NCI-H446 (cell line): ENCODE measurements at places on chromosomes 5 and 9.

DNA sequence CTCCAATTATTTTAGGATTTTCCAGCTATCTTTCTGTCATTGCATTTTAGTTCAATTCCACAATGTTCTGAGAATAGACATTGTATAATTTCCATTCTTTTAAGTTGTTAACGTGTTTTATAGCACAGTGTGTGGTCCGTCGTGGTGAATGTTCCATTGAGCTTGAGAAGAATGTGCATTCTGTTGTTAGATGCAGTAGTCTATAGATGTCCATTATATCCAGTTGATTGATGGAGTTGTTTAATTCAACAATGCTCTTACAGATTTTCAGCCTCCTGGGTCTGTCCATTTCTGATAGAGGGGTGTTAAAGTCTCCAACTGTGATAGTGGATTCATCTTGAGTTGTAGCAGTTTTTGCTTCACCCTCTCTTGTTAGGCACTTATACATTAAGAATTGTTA lies 1587.7 kb upstream of the NUDT12 start:
- DNase-seq: no peak

DNA sequence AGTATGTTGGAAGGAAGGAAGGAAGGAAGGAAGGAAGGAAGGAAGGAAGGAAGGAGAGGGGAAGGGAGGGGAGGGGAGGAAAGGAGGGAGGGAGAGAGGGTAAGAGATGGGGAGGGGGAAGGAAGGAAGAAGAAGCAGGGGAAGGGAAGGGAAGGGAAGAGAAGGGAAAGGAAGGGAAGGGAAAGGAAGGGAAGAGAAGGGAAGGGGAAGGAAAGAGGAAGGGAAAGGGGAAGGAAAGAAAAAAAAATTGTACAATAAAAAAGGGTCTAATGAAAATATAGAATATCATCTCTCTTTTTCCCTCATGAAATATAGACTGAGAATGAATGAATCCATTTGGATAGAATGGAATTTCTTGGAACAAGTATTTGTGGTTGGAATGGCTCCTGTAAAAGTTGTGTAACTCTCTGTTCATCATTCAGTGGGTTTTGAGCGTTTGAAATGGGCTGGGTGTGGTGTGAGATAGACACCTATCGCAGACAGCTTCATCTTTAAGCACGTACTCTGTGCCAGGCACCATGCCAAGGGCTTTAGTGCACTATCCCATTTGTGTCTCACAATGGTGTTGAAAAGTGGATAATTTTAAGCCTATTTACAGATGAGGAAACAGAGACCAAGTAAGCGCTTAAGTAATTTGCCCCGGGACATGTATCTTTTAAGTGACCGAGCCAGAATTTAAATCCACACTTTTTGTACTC lies 11.6 kb upstream of the PAPPA start:
- no peak for DNase-seq

DNA sequence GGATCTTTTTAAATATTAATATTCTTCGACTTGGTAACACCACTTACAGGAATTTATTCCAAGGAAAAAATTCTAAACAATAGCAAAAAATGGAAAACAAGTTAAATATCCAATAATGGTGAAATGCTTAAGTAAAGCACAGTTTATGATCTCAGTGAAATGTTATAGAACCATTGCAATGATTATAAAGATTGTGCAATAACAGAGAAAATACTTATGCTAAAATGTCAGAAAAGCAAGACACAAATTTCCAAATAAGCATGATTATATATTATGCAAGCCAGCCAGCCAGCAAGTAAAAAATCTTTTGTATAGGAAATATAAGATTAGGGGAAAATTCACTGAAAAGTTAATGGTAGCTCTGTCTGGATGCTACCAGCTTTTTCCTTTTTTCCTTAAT lies 102.7 kb upstream of the EFNA5 start:
- no peak for DNase-seq

DNA sequence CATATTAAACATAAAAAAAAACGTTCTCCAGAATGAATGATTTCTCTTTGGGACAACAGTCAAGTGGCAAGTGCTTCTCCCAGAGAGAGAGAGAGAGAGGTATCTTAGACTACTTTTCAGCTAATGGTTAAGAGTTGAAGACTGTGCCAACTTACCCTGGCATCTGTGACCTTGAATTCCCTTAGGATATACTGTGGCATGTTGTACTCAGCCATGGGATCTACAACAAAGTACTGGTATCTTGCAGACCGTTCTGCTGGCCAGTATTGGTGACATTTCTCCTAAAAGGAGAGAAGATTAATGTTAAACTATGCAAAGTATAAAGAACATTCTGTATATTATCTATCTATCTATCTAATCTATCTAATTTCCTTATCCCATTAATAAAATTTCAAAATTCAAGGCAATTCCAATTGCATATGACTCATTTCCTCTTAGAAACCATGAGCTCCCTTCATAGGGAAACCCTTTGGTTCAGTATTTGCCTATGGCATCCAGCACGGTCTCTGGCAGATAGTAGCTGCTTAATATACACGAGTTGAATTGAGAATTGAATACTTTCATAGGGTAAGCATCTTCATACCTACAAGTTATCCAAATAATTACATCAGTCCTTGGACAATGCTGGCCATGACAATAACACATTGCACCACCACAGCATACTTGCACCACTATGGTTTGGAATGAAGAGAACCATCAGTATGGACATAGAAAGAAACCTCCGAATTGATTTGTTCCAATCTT lies 539.4 kb upstream of the DMAC1 start:
- DNase-seq: no peak

- no peak for DNase-seq
Observed at GRCh38 chr9:94760010-94760409, 33.5 kb downstream of the AOPEP start.

GRCh38 chr9:133780962-133781827 lies 43.0 kb upstream of the SARDH start:
- no peak for DNase-seq

GRCh38 chr9:88991066-88992034 lies at the start of gene S1PR3:
Gene S1PR3 (plus strand): TSS chr9:88991468. CDS start chr9:89001201, 9,733 bp downstream.
- DNase-seq: no peak

DNA sequence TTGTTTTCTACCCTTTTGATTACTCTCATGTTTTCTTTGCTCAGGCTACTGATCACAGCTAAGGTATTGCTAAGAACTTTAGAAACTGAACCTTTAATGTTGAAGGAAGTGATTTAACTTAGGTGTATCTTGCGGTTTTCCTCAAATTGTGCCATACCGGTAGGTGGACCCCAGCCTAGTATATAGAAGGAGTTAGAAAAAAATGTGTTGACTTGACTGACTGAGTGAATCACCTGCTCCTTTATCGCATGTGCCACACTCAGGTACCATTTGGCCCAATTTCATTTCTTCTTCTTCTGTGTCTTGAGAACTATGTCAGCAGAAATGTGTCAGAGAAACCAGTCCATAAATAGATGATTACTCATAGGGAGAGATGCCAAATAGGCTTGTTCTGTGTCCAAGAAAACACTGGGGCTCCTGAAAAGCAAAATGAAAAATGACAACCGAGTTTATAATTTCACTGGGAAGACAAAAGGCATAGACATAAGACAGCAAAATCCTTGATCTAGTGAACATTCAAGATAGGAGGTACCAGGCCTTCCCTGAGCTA lies 19.4 kb downstream of the PLPPR1 start:
- peak; percentile 83 for DNase-seq

DNA sequence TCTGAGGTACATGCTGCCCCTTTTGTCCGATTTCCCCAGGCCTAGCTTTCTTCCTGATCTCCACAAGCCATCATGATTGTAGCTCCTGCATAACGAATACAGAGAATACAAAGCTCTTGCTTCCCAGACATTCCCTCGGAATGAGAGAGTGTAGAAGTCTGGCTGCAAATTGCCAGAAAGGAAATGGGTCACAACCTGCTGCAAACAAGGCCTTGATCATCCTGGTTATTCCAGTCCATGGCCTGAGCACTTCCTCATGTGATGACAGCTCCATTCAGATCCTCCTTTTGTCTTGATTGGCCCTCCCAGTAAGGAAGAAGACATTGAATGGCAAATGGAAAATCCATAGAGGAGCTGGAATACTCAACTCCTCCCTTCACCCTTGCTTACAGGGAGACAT lies 136.0 kb upstream of the ADRA1B start:
- DNase-seq: no peak

- DNase-seq: no peak
Observed at GRCh38 chr9:105341434-105342146, 97.1 kb downstream of the SLC44A1 start.

GRCh38 chr9:135056541-135056940 lies 30.9 kb upstream of the OLFM1 start:
- no peak for DNase-seq

DNA sequence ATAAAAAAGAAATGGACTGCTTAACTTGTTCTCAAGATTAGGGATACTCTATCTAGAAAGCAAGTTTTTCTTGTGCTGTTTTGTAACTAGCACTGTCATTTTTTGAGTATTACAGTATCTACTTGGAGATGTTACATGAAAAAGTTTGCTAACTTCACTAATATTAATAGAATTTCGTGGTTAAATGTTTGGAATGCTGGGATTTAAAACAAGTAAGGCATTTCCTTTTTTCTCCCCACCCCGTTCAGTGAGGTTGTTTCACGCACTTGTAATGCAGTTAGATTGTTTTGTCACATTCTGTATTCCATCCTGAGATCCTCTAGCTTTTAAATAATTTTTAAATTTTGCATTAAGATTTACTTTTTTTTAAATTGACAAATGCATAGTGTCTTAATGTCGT lies 20.0 kb upstream of the TEK start:
- DNase-seq: no peak

DNA sequence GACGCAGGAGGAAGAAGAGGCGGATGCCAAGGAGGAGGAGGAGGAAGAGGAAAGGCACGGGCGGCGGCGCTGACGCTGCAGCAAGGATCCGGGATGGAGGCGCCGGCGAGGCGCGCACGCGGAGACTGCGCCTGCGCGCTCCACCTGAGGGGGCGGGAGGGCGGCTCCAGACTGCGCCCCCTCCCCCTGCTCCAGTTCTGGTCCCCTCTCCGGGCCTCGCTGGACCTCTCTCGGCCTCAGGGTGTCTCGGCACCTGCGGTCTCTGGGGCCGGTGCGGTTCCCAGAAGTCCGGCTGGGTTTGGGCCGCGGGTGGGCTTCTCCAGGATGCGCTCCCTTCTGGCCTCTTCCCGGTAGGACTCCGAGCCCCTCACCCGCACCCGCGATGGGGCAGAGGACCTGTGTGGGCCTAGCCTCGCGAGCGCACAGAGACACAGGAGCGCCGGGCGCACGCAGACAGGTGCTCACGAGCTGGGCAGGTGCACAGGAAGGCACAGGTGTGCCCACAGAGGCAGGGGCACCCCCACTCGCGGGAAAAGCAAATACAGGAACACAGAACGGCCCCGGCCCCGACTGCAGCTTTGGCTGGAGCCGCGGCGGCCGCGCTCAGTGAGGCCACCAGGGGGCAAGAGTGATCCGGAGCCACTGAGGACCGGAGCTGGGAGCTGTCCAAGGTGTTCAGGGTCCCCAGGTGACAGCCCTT lies at the start of gene NPDC1:
NPDC1 (minus strand) TSS at position 90 of the 700 bp plus-strand sequence. CDS start 188 bp downstream, outside the sequence.
- no peak for DNase-seq

DNA sequence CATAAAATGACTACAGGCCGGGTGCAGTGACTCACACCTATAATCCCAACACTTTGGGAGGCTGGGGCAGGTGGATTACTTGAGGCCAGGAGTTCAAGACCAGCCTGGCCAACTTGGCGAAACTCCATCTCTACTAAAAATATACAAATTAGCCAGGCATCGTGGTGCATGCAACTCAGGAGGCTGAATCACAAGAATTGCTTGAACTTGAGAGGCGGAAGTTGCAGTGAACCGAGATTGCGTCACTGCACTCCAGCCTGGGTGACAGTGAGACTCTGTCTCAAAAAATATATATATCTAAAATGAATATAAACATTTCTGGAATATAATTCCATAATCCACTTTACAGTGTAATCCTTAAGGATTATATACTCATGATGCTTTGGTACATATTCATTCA lies 66.5 kb downstream of the TEX10 start:
- DNase-seq: no peak
